Articular chondrocyte of knee joint (primary cell): ENCODE measurements at places on chromosomes 1 and 21. TPM values are rescaled to one million over a fixed set of nuclear protein-coding genes. Genes with fewer than 3 reads are reported as not detected.

FAM151A gene
- not detected in 2 replicates for total RNA-seq

CASQ2 gene
- not detected in 2 replicates for total RNA-seq

PALMD gene
- 38.3 TPM in 2 replicates for total RNA-seq

COP1 gene
- 53.6 and 58.4 TPM in 2 replicates for total RNA-seq

PADI1 gene
- 0.11 TPM in 1 of 2 replicates, not detected in the other for total RNA-seq

MIXL1 gene
- total RNA-seq, result not detected in 2 replicates

NBPF6 gene
- not detected in 2 replicates for total RNA-seq

ARHGEF16 gene
- 0.11 and 0.13 TPM in 2 replicates for total RNA-seq

TCHH gene
- total RNA-seq, result under 0.01 TPM in 1 of 2 replicates, not detected in the other

GLIS1 gene
- 2.9 and 3.8 TPM in 2 replicates for total RNA-seq

NBPF9 gene
- total RNA-seq, result 18.9 and 22.7 TPM in 2 replicates

GBP5 gene
- total RNA-seq, result 0.11 TPM in 1 of 2 replicates, not detected in the other

FCRL2 gene
- total RNA-seq, result not detected in 2 replicates

TNFRSF1B gene
- total RNA-seq, result 23.6 and 30.3 TPM in 2 replicates

LCE2C gene
- total RNA-seq, result not detected in 2 replicates

DNASE2B gene
- total RNA-seq, result not detected in 2 replicates

RHD gene
- total RNA-seq, result not detected in 2 replicates

VANGL2 gene
- not detected in 2 replicates for total RNA-seq

CFAP107 gene
- total RNA-seq, result not detected in 2 replicates

EPHB2 gene
- 1.3 and 4.3 TPM in 2 replicates for total RNA-seq

ACOT11 gene
- total RNA-seq, result 5.1 and 8.2 TPM in 2 replicates

ARHGAP30 gene
- total RNA-seq, result under 0.01 TPM in 1 of 2 replicates, not detected in the other

PDE9A gene
- total RNA-seq, result not detected in 2 replicates

NCDN gene
- total RNA-seq, result 20.6 and 24.5 TPM in 2 replicates

NCMAP gene
- not detected in 2 replicates for total RNA-seq

UBL4B gene
- 0.13 and 0.32 TPM in 2 replicates for total RNA-seq

ST7L gene
- total RNA-seq, result 18.3 and 21.6 TPM in 2 replicates

RGS16 gene
- total RNA-seq, result 17.2 and 18.8 TPM in 2 replicates

MMEL1 gene
- total RNA-seq, result 0.26 and 0.32 TPM in 2 replicates

PKP1 gene
- 0.54 and 0.65 TPM in 2 replicates for total RNA-seq

DCDC2B gene
- total RNA-seq, result not detected in 2 replicates

NOTCH2 gene
- total RNA-seq, result 289 and 309 TPM in 2 replicates

AMY2B gene
- 5.7 and 9.2 TPM in 2 replicates for total RNA-seq

INAVA gene
- under 0.01 TPM in 2 replicates for total RNA-seq

CFHR3 gene
- 0.11 TPM in 1 of 2 replicates, not detected in the other for total RNA-seq

GPR89B gene
- total RNA-seq, result 18.8 and 21.4 TPM in 2 replicates

UBE2U gene
- not detected in 2 replicates for total RNA-seq

CD58 gene
- 14.6 and 16.3 TPM in 2 replicates for total RNA-seq

LAPTM5 gene
- total RNA-seq, result 0.13 and 0.22 TPM in 2 replicates

FABP3 gene
- total RNA-seq, result 32.3 and 40.8 TPM in 2 replicates
